ENCODE measurements at places on chromosomes 7 and 10.

- no peak for DNase-seq
Measured at GRCh38 chr7:35356495-35356894, 102.6 kb upstream of the TBX20 start.

- no peak for DNase-seq
Measured at GRCh38 chr10:125928928-125929585, 32.7 kb downstream of the FANK1 start.

GRCh38 chr10:31075434-31075833, 43.8 kb upstream of the ZNF438 start:
- DNase-seq = no peak

DNA sequence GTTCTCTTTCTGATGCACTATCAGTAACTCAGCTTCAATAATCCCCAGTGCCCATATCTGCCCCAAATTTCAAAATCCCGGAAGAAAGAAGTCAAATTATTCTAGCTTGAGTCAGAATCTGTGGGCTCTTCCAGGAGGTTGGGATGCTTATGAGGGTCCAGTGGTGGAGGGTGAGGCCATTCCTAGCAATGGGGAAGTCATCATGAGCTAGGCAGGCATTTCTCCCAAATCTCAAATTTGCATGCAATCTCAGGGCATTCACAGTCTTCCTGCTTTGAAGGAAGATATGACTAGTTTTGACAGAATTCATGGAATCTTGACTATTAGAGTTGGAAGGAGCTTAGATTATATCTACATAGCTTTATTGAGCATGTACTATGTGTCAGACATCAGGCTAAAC, 164.3 kb upstream of the AGK start:
- DNase-seq = no peak

GRCh38 chr10:13268841-13269240, 31.0 kb downstream of the PHYH start:
- DNase-seq = no peak

DNA sequence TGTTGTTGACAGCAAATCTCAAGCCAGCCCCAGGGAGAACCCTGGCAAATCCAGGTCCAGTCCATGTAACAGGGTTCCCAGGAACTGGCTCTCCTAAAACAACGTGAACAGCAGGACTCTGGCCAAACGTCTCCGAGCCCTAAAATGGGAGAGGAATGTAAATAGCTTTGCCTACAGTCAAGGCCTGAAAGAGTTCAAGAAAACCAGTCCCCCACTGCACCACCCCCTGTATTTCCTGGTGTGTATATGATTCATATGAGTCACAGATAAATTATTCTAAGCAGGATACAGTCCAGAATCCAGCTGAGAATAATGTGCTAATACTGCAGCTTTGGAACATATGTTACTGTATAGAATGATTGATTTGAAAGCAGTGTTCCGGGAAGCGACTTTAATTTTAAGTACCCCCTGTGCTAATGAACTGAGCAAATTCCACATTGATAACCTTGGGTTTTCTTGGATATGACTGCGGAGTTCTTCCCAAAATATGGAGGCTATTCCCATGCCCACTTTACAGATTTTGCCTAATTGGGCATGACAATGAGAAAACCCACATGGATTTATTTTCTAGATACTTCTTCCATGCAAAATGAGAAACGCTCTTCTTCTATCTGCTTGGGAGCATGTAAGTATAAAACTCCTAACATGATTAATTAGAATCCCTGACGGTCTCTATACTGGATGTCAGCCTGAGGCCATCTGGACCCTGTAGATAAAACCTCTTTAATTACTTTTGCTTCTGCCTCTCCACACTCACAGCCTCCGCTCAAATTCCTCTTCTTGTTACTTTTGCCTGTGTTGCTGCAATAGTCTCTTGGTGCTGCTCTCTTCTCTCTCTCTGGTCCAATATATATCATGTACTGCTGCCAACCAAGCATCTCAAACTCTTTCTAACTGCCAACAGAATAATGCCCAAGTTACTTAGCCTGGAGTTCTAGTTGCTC, 50.2 kb downstream of the LAMB4 start:
- no peak for DNase-seq

GRCh38 chr7:42698600-42699374, 213.1 kb downstream of the C7orf25 start:
- DNase-seq = no peak

GRCh38 chr10:59283456-59284091, 78.8 kb downstream of the FAM13C start:
- no peak for DNase-seq

GRCh38 chr7:105885387-105886111, 9.2 kb upstream of the ATXN7L1 start:
- no peak for DNase-seq

DNA sequence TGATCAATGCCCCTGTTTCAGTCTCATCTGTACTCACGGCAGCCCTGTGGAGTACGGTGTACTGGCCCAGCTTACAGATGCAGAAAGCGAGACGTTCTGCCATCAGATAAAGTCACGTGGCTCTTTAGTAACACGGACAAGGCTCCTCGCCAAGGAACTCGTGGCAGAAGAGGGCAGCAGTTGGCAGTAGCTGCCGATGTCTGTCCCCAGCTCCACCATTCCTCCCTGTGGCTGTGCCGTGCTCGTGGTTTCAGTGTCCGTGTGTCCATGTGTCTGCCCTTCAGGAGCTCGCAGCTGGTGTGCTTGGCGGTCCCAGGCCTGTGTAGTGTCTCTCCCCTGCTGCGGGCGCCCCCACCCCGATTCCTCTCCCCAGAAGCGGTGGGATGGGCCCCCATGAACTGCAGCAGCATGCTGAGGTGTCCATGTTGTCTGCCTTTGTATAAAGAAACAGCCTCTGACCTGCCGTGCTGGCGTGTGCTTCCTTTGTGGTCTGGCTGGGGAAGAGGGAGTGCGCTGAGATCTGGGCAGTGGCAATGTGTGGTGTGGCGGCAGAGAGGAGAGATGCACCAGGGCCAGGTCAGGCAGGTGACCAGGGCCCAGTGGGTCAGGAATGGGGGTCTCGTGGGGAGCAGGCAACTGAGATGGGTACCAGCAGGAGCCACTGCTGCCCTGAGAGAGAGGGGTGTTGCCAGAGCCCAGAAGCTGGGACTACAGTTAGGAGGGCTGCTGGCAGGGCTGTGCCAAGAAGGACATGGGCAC, 9.8 kb downstream of the RHBDD2 start:
- no peak for DNase-seq

DNA sequence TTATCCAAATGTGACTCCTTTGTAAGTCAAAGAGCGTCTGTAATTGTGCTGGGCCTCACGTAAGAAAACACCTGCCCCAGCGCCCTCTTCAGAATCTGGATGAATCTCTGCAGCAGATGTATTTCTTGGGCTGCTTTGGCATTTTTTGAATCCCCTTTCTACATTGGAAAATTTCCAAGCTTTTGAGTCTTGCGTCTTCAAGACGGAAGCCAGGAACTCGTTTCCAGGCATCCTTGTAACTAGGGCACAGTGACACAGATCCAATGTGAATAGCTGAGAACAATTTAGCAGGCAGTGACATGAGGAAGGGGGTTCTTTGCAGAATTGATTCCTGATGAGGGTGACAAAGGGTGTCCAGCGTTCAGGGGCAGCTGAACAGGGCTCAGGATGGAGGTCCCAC, 862.3 kb downstream of the TYW1 start:
- no peak for DNase-seq

DNA sequence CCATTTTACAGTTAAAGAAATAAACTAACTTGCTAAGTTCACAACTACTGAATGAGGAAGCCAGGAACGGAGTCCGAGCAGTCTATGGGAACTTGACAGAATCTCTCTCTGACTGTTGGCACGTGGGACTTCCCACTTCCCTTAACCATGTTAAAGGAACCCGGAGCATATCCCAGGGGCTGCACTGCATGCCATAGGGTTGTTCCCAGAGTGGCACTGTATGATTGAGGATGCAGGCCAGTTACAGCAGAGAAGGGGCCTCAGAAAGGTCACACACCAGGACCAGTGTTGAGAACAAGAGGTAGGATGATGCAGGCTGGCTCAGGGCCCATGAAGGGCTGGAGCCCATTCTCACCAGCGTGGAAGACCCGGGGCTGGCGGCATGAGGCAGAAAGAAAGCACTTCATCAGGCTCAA, 201.8 kb downstream of the NSUN6 start:
- DNase-seq = no peak

- DNase-seq = no peak
Measured at GRCh38 chr10:58178811-58179210, 88.9 kb downstream of the IPMK start.

- DNase-seq = no peak
Measured at GRCh38 chr10:27743012-27743876, 2.4 kb downstream of the MKX start.

DNA sequence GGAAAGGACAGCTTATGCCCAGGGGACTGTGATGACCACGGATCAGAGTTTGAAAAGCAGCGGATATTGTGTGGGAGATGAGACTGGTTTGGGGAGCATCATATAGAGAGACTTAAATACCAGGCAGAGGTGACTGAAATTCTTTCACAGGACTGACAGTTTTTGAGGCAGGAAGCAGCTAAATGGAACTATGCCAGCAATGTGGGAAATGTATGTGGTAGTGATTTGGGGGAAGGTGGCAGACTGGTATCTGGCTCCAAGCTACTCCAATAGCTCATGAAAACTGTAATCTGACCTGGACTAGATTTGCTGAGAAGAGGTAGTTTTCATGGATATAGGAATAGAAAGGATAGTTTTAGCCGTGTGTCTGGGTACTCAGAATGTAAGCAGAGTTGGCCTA, 592.6 kb downstream of the REEP3 start:
- no peak for DNase-seq

- no peak for DNase-seq
Measured at GRCh38 chr7:111232249-111233084, 141.5 kb downstream of the LRRN3 start.

Data from NCI-H1436 treated with DMSO at 0.1 percent for 48 hours (cell line).